CD8-positive, alpha-beta memory T cell (primary cell): ENCODE measurements at places on chromosomes 16 and 17. TPM values are rescaled to one million over a fixed set of nuclear protein-coding genes. Genes with fewer than 3 reads are reported as not detected.

The RAPGEFL1 gene
- total RNA-seq, result 5.7 TPM

The KRTAP4-4 gene
- total RNA-seq, result not detected

The TNP2 gene
- not detected for total RNA-seq

The CA7 gene
- total RNA-seq, result not detected

The DOC2B gene
- 0.15 TPM for total RNA-seq

The CES4A gene
- total RNA-seq, result 4.2 TPM

The PTX4 gene
- total RNA-seq, result not detected

The EVI2A gene
- total RNA-seq, result 40.3 TPM

The TBC1D3G gene
- total RNA-seq, result not detected

The VWA3A gene
- 0.16 TPM for total RNA-seq

The YWHAE gene
- total RNA-seq, result 596 TPM

The GPR179 gene
- total RNA-seq, result 0.07 TPM

The CORO1A gene
- total RNA-seq, result 952 TPM
